ENCODE measurements at places on chromosomes 5 and 9.

DNA sequence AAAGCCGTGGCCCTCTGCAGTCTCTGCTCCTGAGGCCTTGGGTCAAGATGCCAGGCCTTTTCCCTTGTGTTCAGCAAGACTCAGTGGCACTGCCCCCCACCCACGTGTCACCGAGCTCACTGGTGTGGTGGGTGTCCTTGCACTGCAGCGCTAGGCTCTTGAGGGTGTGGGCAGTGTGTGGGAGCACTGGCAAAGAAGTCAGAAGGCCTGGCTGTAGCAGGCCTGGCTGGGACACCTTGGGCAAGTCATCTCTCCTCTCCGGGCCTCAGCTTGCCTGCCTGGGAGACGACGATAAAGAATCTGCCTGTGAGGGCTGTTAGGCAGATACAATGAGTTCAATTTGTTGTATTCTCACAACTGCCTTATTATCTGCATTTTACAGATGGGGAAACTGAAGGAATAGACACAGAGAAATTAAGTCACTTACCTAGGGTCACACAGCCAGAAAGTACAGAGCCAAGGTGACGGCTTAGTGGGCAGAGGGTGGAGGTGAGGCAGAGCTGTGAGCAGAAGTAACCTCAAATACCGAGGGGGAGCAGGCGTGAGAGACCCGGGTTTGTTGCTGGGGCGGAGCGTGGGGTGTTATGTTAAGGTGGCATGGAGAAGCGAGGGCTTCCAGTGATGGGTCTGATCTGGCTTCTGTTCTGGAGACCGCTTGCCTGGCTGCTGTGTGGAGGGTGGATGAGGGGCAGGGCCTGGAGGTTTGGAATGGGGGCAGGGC lies 1.4 kb downstream of the TSPAN17 start:
- DNase-seq: no peak

DNA sequence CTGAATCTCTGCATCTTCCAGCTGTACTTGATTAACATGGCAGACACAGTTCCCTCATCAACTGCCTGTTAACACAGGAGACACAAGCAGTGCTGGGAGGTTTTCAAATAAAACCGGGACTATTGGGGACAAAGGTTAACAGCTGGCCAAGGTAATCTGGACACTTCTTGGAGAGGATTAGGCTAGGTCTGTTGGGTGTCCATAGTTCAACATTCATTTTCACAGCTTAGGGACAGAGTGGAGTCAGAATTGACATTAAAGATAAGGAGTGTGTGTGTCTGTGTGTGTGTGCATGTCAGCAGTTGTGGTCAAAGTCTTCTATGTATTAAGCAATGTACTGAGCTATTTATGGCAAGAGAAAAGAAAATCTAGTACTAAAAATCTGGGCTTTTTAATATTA lies 216.2 kb downstream of the MED10 start:
- DNase-seq: no peak

DNA sequence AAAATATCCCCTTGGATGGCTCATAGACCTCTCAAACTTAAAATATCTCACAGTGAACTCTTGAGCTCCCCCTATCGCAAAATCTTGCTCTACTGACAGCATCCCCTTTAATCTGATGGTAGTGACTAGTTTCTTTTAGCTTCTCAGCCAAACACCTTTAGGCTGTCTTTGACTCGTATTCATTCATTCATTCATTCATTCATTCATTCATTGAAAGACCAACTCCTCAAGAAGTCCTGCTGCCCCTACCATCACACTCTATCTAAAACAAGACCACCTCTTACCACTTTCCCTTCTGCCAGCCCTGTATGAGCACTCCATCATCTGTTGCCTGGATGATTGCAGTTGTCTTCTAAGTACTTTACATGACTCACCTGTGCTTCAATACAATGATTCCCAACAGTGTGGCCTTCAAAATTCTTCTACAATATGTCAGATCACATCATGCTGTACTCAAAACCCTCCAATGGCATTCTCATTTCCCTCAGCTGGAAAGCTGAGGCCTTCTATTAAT lies 46.8 kb downstream of the ITGA2 start:
- DNase-seq: peak; percentile 20

DNA sequence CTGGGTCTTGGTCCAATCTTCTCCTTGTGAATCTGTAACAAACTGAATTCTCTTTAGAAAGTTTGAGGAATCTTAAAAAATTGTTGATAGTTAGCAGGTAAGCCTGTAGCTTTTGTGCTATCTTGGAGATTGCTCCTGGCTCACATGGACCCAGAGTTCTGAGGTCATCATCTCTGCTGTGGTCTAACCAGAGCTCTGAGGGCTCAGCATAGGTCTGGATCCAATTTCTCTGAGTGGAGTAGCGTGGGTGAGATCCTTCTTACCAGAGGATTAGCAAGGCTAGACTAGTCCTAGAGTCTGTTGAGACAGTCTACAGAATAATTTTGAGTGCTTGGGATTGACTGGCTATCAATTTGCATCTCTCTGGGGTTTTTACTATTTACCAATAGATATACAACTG lies 60.5 kb upstream of the IL6ST start:
- DNase-seq: no peak

DNA sequence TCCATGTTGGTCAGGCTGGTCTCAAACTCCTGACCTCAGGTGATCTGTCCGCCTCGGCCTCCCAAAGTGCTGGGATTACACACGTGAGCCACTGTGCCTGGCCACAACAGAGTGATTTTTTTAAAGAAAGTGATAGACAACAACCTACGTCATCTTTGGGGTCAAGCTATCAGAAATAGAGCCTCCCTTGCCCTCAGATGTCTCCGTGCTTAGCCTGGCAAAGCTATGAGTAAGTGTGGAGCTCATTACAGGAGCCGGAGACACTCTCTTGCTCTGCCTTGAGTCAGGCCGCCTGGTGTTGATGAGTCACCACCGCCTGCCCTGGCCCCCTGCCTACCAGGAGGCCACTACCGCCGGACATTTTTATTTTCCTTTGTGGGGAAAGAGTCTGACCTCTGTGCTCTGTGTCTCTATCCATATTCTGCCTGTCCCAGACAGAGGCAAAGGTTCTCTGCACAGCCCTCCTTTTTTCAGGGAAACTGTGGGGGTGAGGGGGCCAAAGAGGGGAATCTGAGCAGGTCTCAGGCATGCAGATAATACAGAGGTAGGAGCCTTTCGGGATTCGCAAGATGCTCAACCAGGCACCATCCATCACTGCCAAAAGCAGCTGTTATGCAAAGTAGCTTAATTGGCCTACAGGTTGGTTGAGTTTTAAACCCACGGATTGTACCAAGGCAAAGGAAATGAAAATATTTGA lies 123.7 kb upstream of the CPEB4 start:
- no peak for DNase-seq

DNA sequence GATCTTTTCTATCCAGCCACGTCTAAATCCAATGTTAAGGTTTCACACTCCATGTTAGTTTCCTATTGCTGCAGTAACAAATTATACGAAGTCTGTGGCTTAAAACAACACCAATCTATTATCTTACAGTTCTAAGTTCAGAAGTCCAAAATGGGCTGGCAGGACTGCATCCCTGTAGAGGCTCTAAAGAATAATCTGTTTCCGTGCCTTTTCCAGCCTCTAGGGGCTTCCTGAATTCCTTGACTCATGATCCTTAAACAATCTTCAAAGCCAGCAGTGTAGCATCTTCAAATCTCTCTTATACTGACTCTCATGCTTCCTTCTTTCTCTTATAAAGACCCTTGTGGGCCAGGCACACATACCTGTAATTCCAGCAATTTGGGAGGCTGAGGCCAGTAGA lies 6.8 kb downstream of the PLGRKT start:
- no peak for DNase-seq

GRCh38 chr5:81575924-81576323 lies 175.0 kb downstream of the SSBP2 start:
- no peak for DNase-seq

DNA sequence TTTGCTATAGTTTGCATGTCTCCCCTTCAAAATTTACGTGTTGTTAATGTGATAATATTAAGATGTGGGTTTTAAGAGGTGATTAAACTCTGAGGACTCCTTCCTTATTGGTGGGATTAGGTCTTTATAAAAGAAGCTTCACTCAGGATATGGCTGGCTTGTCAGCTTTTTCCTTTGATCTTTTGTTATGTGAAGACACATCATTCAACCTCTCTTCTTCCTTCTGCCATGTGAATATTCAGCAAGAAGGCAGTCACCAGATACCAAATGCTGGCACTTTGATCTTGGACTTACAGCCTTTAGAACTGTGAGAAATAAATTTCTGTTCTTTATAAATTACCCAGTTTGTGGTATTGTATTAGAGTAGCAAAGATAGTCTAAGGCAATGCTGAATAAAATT lies 855.9 kb upstream of the CDH10 start:
- DNase-seq: no peak

- DNase-seq: no peak
Measured at GRCh38 chr9:28051559-28052503, 478.6 kb upstream of the C9orf72 start.

DNA sequence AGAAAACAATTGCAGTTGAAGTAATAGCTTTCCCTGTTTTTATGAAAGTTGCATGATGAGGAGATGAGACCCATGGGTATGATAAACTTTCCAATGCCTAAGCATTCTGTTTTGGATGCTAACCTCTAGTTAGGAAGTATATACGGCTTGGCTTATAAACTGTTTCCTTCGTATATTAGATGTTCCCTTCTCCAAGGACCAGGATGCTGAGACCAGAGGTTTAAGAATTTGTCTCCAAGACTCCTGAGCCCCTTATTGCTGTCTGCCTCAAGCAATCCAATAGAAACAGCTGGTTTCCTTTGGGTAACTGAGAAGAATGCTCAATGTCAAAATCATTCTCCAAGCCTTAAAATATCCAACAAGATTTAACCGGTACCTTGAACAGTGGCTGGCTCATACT lies 12.2 kb upstream of the TNC start:
- DNase-seq: no peak

GRCh38 chr5:143156086-143156485 lies 247.4 kb downstream of the NR3C1 start:
- no peak for DNase-seq

- no peak for DNase-seq
Measured at GRCh38 chr5:36505021-36505420, 101.4 kb upstream of the SLC1A3 start.

DNA sequence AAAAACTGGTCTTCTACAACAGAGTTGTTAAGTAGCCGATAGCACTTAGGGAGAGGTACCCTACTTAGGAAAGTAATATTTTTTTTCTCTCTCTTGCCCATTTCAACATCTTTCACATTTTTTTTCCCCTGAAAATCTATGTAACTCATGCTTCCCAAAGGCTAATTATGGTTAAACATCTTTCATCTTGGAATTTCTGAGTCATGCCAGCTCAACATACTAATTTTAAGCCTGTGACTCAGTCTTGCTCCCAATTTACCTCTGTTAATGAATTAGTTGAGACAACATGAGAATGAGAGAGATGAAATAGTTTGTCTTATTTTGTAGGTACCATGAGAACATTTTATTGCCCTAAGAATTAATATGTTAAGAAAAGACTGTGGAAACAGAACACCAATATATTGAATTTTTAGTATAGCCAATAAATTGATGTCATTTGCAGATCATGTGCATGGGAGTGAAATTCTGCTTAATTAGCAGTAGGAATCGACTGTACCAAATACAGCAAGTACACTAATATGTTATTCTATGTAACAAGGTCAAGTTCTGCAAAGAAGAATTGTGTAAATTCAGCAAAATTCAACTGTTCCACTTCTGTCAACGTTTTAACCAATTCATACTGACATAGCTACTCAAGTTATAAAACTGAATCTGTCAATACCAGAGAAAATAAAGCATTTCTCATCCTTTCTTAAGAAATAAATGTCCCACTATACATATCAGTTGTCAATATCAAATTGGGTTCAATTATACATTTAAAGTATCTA lies 550.0 kb downstream of the PTPRD start:
- no peak for DNase-seq

GRCh38 chr5:62576570-62577170 lies 1.9 kb upstream of the LRRC70 start:
- no peak for DNase-seq

GRCh38 chr5:11555171-11555570 lies 349.1 kb downstream of the CTNND2 start:
- no peak for DNase-seq

DNA sequence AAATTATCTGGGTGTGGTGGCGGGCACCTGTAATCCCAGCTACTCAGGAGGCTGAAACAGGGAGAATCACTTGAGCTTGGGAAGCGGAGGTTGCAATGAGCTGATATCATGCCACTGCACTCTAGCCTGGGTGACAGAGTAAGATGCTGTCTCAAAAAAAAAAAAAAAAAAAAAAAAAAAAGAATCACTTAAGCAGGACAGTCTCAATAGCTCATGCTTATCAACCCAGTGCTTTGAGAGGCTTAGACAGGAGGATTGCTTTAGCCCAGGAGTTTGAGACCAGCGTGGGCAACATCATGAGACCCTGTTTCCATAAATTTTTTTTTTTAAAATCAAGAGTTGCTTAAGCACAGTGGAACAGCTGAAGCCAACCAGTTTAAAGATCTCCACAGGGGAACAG lies 42.6 kb downstream of the LEAP2 start:
- no peak for DNase-seq

DNA sequence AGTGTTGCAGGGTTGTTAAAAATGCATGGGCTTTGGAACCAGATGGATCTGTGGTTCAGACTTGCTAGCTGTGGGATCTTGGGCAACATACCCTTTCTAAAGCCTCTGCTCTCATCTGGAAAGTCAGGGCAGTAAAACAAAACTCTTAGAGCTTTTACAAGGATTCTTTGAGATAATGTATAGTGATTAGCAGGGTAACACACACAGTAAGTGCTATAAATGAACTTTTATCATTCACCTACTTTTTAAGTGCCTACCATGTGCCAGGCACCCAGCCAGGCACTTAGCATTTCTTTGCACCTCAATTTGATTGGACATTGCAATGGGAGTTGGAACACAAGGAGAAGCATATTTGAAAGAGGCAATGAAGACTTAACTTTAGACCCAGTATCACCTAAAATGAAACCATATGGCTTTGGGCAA lies 208.6 kb upstream of the PAPPA start:
- DNase-seq: no peak
